KBM-7 (cell line): ENCODE measurements at places on chromosomes 4 and X.

- DNase-seq: no peak
These were observed 219.1 kb downstream of the SHROOM3 start for GRCh38 chr4:76654084-76654483.

GRCh38 chr4:25823632-25824031, 39.2 kb downstream of the SEL1L3 start:
- DNase-seq: no peak

- DNase-seq: no peak
These were observed 17.3 kb downstream of the PGAM4 start for GRCh38 chrX:77952173-77952572.

- DNase-seq: no peak
These were observed 25.6 kb downstream of the TXK start for GRCh38 chr4:48108309-48109073.

- peak; percentile 88 for DNase-seq
These were observed 2.1 kb upstream of the FAT1 start for GRCh38 chr4:186725469-186726425.

- peak; percentile 62 for DNase-seq
These were observed 40.6 kb downstream of the HADH start for GRCh38 chr4:108030332-108030731.

DNA sequence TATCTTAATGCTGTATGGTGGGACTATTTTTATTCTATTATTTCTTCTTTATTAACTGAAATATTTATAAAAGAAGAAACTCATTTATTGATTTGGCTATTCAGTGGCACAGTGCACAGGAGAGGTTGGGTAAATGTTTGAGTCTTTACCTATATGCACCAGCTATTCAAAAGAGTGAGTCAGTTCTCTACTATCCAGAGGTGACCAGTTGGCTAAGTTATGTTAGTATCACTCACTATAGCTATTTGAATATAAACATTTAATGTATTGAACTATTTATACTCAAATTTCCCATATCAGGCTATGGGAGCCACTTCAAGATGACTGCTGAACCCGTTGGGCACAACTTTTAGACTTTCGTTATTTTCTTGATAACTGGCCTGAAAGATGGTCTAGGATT, 106.1 kb upstream of the VEGFC start:
- DNase-seq: no peak

GRCh38 chr4:2591189-2591588, 54.7 kb downstream of the FAM193A start:
- DNase-seq: peak; percentile 80

DNA sequence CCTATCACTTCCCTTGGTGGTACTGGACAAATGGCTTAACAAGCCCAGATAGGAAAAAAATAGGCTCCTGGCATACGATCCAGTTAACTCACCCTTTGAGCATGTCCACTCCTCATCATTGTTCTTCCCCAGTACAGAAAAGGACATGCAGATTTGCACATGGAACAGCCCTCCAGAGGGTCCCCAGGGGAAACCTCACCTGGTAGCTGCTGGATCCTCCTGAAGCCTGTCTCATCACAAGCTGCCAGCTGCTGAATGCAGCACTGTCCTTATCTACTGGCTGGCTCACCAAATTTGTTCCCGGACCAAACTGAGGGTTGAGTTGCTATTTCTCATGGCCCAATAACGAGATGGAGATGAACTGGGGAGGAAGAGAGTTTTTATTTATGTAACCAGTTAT, 49.4 kb downstream of the SERTM2 start:
- no peak for DNase-seq

DNA sequence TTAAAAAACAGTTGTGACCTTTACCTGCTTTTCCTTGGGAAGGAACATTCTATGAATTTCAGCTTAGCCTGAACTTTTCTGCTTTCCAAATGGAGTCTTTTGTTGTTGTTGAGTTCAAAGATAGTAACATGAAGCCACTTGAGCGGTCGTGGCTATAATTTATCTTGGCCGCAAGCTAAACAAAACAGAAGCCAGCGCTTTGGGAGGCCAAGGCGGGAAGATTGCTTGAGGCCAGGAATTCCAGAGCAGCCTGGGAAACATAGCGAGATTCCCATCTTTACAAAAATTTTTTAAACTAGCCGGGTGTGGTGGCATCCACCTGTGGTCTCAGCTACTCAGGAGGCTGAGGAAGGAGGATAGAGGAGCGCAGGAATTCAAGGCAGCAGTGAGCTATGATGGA, 29.9 kb downstream of the TKTL1 start:
- DNase-seq: no peak

GRCh38 chr4:100492129-100492528, 25.7 kb downstream of the EMCN start:
- DNase-seq: no peak

DNA sequence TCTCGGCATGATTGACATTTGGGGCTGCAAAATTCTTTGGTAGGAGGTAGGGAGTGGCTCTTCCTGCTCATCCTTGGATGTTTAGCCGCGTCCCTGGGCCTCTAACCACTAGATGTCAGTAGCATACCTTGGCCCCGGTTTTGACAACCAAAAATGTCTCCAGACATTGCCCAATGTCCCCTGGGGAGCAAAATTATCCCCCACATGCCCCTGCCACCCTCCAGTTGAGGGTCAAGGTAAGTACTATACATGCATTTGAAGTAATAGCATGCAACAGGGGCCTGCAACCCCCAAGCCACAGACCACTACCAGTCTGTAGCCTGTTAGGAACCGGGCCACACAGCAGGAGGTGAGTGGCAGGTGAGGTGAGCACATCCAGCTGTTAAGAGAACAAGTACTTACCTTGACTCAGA, 17.6 kb upstream of the KIAA1210 start:
- DNase-seq: peak; percentile 32

DNA sequence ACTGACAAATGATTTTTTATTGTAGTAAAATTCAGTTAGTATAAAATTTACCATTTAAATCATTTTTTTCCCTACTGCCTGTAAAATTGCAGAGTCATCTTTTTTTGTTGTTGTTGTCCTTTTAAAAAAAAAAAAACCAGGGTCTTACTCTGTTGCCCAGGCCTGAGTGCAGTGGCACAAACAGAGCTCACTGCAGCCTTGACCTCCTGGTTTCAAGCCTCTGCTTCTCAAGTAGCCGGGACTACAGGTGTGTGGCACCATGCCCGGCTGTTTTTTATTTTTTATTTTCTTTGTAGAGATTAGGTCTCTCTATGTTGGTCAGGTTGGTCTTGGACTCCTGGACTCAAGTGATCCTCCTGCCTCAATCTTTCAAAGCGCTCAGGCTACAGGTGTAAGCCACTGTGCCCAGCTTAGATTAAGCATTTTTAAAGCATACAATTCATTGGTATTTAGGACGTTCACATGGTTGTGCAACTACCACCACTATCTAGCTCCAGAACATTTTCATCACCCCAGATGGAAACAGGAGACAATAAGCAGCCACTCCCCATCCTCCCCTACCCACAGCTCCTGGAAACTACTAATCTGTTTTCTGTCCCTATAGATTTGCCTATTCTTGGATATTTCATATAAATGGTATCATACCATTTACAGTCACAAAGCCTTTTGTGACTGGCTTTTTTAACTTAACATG, 59.7 kb upstream of the PGRMC2 start:
- no peak for DNase-seq

DNA sequence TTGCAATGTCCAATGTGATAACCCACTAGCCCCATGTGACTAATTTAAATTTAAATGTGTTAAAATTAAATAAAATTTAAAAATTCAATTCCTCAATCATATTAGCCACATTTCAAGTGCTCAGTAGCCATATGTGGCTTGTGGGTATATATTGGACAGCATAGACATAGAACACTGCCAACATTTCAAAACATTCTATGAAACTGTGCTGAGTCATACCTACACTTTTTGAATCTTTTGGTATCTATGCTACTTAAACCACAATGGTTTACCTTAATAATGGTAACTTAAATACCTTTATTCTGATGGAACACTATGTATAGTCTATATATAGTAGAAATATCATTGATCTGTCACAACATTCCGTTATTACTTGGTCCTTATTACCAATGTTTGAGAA, 223.4 kb upstream of the ATOH1 start:
- DNase-seq: no peak

DNA sequence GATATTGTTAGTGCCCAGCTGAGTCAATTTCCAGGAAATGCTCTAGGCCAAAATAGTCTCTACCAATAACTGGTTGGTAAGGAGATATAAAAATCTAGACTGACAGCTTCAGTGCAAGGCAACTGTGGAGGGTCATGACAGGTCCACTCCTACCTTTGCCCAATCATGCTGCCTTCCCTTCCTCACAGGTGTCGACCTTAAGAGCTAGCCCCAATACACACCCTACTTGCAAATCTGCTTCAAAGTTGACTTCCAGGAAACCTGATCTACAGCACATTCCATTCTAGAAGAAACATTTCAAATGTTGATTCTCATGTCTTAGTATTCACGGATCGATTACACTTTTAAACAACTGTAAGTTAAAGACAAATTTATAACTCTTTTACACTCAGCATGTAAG, 1455.5 kb downstream of the TECRL start:
- no peak for DNase-seq

- DNase-seq: no peak
These were observed 1214.9 kb upstream of the IGFBP7 start for GRCh38 chr4:58325070-58325469.

- no peak for DNase-seq
These were observed 909 bp upstream of the PRKG2 start for GRCh38 chr4:81215931-81216330.

- DNase-seq: no peak
These were observed 15.1 kb upstream of the RGN start for GRCh38 chrX:47063179-47063578.
